ENCODE measurements at places on chromosomes 2 and 18.

DNA sequence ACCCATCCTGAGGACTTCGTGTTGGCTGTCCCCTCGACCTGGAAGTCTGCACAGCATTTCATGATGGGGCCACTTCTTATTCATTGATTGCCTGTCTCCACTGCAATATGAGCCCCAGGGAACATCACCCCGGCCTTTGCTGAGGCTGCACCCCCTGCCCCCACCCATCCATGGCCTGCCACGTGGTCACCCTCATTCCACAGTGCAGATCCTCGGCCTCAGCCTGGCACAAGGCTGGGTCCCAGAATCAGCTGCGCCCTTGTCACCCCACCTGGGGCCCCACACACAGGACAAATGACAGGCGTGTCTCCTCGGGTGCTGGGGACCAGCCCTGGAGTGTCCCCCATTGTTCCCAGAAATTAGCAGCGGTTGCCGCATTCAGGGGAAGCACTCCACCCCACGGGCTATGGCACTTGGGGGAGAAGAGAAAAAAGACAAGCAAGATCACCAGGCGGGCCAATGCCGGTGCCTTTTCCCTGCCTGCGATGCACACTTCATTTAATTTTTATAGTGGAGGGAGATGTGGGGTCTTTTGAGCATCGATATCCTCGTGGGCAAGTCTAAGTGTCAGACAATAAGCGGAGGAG lies 157.4 kb downstream of the INHBB start:
- no peak for DNase-seq

DNA sequence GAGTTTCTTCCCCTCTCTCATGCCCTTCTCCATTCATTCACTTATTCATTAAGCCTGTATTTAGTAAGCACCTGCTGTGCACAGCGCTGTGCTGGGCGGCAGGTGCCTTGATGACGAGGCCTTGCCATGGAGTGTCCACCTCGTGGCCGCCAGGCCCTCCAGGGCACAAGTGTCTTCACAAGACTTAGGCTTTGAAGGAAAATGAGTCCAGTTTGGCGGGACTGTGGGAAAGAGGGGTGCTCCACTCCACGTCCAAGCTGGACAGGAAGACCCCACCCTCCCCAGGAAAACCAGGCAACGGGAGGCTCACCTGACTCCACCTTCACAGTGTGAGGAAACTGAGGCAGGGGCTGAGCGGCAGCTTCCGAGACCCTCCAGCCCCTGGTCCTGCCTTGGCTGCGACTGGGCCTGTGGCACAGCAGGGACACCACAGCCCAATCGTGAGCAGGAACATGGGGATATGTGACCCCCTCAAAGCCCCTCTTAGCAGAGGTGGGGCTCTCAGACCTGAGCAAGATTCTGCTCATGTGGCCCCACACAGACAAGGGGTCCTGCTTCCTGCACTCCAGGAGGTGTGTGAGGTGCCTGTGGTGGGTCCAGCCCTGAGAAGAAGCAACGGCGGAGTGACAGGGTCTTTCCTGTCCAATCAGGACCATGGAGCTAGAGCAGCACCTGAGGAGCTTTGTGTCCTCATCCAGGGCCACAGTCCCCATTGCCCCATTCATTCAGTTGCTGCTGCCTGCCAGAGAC lies 110.3 kb upstream of the ODC1 start:
- no peak for DNase-seq

DNA sequence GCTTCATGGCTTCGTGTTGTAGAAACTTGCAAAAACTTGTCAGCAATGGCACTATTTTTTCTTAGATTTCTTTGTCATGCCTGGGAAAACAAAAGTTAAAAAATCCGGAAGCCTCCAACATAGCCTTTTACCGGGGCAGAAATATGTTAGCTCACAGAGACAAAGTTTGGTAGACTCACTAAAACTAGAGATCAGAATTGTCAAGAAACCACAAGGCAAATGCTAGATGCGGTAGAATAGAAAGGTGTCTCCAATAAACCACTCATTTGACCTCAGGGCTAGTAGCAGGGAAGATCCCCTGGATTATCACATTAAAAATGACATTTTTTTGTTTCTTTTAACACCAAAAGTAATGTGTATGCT lies 405 bp downstream of the CASP10 start:
- no peak for DNase-seq

- no peak for DNase-seq
Observed at GRCh38 chr18:6333981-6334380, 80.7 kb downstream of the L3MBTL4 start.

GRCh38 chr2:240561325-240561971 lies 1.3 kb downstream of the DUSP28 start:
- DNase-seq = no peak

GRCh38 chr2:16625759-16626158 lies 39.9 kb downstream of the CYRIA start:
- no peak for DNase-seq

DNA sequence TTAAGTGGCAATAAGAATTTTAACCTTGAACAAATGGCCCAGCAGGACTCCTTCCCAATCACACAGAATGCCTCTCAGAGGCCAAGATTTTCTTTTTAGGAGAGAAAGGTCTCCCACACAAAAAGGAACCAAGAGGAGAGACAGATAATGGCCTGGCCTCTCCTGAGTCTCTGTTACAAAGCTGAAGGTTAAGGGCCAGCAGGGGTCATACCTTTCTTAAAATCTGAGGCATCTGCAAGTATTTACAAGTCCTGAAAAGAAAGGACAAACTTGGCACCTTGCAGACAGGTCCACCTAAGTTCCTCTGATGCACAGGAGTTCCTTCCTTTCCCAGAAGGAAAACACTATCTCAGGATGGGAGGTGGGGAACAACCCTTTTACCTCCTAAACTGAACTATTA lies 142.3 kb downstream of the TMEM163 start:
- DNase-seq = no peak

DNA sequence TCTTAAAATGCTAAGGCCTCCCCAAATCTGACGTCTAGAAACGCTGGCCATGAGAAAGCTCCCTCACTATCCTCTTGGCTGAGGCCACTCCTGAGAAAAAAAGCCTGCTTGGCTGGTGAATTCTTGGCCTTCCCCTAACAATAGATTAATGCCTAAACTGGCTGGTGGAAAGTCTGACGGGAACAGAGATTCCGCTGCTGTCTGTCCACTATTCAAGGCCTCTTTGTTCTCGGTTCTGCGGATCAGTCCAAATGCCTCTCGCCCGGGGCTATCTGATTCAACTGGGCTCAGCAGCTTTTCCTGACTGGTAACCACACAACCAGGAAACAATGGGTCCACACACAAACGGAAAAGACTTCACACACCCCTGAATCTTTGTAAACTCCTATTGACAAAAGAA lies 27.2 kb downstream of the PXDN start:
- DNase-seq = no peak

Measured in GM12864 (cell line).